PC-3 (cell line): ENCODE measurements at places on chromosomes 1 and 21. TPM values are rescaled to one million over a fixed set of nuclear protein-coding genes. Genes with fewer than 3 reads are reported as not detected.

Gene MCOLN3
- 1.2 and 2.4 TPM in 2 replicates for total RNA-seq

GRCh38 chr1:183953031-183953430 is 84.5 kb downstream of the COLGALT2 start:
- peak; percentile 3 for DNase-seq

- no peak for DNase-seq
Measured at GRCh38 chr1:234979296-234980279, 149.0 kb downstream of the TOMM20 start.

GRCh38 chr1:18343581-18343980 is 137.1 kb upstream of the KLHDC7A start:
- no peak for DNase-seq

DNA sequence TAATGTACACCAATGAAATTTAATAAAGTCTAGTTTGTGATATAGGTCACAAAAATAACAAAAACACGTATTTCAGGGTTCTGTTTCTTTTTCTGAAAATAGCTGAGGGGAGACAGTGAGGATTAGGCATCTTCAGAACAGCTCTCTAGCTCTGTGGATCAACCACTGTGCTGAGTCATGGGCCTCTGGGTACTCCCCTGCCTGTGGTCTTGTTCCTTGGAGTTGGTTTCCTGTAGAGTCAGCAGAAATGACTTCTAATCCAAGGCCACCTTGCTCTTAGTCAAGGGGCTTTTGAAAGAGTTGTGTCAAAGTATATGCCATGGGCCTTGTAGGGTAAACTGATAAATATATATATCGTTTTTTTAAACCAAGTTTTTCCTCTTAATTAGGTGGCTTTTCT is 141.8 kb upstream of the ZRANB2 start:
- peak; percentile 8 for DNase-seq

DNA sequence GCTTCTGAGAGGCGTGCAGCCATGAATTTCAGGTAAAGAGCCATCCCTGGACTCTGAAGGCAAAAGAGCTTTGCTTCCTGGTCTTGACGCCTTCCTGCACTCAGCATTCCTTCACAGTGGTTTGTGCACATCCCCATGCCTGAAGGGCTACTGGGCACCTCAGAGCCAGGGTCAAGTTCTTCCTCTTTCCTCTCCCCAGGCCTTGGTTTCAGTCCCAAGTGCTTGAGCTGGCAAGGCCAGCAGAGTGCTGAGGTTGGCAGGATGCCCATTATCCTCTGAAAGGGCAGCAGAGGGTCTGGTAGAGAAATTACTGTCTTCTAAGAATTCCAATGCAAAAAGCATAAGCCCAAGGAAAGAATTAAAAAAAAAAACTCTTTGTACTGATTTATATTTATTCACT is 1064.9 kb downstream of the TTLL7 start:
- no peak for DNase-seq
